ENCODE measurements at places on chromosomes 1 and 21.

- DNase-seq: no peak
Observed at GRCh38 chr1:54157401-54157800, 4.6 kb upstream of the CDCP2 start.

DNA sequence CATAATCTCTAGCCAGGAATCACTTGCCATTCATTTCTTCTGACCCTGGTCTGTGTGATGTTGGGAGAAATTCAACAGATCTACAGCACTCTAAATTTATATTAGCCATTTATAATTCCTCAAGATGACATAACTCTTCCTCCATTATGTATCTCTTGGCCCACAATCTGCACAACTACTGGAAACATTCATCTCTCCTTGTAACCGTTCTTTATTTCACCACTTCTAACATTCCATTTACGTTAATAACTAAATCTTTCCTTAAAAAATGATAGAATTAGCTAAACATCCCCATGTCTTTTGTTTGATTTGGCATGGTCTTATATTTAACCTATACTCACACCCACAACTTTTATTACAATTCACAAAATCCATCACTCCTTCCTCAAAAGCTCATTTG, 166.0 kb downstream of the COL11A1 start:
- DNase-seq: no peak

- no peak for DNase-seq
Observed at GRCh38 chr1:220921498-220921897, 42.3 kb downstream of the HLX start.

GRCh38 chr1:151159373-151159772, 2.9 kb downstream of the TNFAIP8L2 start:
- no peak for DNase-seq

- no peak for DNase-seq
Observed at GRCh38 chr1:160161965-160162705, 10.7 kb downstream of the ATP1A4 start.

DNA sequence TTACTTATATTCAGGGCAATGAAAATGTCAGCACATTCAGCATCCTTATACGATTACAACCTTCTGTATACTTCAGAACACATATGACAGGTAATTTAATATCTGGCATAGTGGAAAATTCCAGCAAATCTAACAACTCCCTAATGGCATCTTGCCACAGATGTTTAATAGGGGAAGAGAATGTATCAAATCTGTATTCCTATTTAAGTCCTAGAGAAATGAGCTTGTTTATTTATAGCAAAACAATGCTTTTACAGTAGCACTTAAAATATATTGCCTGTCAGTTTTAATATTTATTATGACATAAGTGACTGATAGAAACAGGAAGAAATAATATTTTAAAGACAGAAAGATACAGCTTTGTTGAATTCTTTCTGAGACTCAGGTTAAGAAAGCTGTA, 1101.8 kb upstream of the B3GALT2 start:
- DNase-seq: no peak

- no peak for DNase-seq
Observed at GRCh38 chr1:14602136-14602535, 3.7 kb downstream of the KAZN start.

DNA sequence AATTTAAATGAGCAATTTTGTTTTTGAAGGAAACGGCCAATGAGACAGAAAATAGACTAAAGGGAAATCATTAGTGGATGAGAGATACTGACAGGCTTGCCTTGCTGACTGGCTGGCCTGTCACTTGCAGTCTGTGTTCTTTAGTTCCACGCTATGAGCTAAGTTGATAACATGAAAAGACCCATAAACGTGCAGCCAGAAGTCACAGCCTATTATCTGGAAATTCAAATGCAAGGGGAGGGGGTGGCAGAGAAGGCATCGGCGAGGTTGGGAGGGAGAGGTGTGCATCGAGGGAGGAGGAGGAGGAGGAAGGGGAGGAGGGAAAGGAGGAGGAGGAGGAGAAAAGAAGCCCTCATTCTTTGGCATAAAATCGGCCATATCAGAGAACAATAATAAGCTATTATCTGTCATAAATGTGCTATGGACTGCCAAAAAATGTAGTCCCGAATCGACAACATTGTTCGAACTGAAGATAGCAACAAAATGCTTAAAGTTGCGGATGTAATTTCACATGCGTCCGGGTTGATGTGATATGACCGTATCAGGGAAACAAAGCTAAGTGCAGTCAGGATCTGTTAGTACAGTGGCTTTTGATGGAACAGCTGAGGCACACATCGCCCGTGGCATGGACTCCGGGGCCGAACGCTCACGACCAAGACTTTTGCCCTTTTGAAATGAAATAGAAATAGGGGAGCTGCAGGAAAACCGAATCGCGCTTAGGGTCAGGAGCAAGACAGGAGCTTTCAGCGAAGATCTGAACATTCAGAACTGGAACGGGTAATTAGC, 11.6 kb upstream of the BARHL2 start:
- no peak for DNase-seq

DNA sequence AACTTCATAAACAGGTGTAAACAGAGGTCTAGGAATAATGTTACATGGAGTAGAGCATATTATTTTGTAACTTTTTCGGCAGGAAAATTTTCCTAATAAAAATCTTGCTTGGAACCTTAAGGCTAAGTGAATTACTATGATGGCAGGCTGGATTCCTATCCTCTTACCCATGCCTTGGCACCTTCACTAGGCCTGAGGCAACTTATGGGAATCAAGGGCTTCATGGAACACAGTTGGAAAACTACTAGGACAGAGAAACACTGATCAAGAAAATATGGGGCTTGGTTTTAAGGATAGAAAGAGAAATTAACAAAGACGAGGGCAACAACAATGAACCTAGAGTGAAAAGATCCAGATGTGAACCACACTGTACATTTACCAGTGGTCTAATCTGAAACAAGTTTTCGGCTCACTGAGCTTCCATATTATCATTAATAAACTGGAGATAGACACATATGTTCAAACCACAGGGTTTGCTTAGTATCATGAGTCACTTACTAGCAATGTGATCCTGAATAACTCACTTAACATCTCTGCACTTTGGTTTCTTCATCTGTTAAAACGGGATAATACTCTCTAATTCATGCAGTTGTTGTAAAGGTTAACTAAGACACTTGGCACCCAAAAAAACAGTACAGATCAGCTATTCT, 68.5 kb downstream of the GPATCH2 start:
- DNase-seq: no peak

All from naive thymus-derived CD8-positive, alpha-beta T cell (primary cell).